GM04504 (cell line): ENCODE measurements at places on chromosomes 4 and X.

GRCh38 chrX:10090319-10090718 is 66.5 kb upstream of the CLCN4 start:
- DNase-seq: no peak

DNA sequence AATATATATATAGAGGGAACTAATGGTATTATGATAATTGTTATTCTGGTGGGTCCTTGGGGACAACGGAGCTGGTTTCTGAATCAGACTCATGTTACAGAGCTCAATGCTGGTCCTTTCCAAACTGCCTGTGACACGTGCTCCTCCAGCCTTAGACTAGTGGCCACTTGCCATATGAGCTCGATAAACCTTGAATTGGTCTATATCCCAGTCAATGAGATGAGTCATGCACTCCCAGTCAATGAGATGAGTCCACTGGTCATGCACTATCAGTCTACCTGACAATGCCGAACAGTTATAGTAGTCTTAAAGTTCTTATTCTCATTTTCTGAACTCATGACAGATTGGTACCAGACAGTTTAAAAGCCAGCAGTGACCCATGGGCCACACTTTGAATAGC is 325.2 kb downstream of the LDB2 start:
- no peak for DNase-seq

- DNase-seq: no peak
These were observed 1882.9 kb upstream of the AGA start for GRCh38 chr4:179325181-179325580.

- no peak for DNase-seq
These were observed 170.4 kb upstream of the CASK start for GRCh38 chrX:42093756-42094155.

DNA sequence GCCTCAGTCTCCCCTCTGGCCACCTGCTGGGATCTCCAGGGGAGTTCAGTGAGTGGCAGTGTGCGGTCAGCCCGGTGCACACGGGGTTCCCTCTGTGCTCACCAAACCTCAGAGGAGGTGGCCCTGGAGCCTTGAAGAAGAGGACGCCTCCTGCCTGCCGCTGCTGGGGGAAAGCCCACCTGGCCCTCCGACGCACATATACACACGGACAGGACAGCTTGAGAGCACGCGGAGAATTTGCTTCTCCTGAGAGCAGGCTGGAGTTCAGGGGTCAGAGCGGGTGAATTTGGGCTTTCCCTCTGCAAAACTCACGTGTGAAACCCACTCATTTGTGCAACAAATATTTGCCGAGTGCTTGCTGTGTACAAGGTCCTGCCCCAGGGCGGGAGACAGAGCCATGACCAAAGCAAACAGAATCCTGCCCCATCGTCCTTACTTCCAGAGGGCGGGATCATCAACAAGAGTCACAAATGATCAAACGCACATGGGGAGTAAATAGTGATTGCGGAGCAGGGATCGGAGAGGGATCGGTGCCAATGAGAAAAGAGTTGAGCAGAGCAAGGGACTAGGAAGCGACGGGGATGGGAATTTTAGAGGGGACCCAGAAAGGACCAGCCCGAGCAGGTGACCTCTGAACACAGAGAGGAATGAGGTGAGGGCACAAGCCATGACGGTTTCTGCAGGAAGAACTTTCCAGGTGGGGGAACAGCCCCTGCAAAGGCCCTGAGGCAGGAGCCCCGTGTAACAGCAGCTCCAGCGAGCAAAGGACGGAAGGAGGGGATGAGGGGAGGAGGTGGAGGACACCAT is 17.6 kb downstream of the BLOC1S4 start:
- no peak for DNase-seq

DNA sequence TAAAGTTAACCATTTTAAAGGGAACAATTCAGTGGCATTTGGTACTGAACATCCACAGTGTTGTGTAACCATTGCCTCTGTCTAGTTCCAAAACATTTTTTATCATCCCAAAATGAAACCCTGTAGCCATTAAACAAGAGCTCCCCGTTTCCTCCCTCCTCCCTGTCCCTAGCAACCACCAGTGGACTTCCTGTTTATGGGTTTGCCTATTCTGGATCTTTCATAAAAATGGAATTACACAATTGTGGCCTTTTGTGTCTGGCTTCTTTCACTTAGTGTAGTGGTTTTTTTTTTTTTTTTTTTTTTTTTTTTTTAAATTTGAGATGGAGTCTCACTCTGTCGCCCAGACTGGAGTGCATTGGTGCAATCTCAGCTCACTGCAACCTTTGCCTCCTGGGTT is 11.6 kb downstream of the RBMX2 start:
- no peak for DNase-seq

GRCh38 chrX:100643956-100644860 is at the start of gene SRPX2:
Gene SRPX2, plus strand, starts transcription at chrX:100644199. Its CDS starts 2,124 bp downstream, at chrX:100646323.
- DNase-seq: peak; percentile 67

DNA sequence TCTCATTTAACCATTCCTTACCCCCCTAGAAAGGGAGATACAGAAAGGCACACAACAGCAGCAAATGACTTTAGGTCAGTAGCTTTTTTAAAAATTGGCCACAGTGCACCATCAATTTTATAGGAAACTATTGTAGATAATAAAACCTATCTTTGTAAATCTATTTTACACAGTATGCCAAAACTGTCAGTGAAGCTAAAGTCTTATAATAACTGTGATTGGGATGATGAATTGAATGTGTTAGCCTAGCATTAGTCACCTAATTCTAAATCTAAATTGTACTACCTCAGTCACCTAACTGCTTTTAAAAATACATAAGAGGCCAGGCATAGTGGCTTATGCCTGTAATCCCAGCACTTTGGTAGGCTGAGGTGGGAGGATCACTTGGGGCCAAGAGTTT is 44.2 kb downstream of the SH3RF1 start:
- no peak for DNase-seq

DNA sequence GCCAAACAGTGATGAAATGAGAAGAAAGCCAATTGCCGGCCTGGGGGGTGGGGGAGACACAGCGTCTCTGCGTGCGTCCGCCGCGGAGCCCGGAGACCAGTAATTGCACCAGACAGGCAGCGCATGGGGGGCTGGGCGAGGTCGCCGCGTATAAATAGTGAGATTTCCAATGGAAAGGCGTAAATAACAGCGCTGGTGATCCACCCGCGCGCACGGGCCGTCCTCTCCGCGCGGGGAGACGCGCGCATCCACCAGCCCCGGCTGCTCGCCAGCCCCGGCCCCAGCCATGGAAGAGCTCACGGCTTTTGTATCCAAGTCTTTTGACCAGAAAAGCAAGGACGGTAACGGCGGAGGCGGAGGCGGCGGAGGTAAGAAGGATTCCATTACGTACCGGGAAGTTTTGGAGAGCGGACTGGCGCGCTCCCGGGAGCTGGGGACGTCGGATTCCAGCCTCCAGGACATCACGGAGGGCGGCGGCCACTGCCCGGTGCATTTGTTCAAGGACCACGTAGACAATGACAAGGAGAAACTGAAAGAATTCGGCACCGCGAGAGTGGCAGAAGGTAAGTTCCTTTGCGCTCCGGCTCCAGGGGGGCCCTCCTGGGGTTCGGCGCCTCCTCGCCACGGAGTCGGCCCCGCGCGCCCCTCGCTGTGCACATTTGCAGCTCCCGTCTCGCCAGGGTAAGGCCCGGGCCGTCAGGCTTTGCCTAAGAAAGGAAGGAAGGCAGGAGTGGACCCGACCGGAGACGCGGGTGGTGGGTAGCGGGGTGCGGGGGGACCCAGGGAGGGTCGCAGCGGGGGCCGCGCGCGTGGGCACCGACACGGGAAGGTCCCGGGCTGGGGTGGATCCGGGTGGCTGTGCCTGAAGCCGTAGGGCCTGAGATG is at the start of gene SHOX:
Gene SHOX (plus strand): TSS at position 180 of the 885 bp plus-strand sequence. CDS start 107 bp downstream, at position 287.
- no peak for DNase-seq

GRCh38 chr4:46385946-46386345 is 4.0 kb downstream of the GABRA2 start:
- no peak for DNase-seq

- DNase-seq: no peak
These were observed 938.3 kb downstream of the RAB28 start for GRCh38 chr4:12545812-12546211.

GRCh38 chr4:41140410-41140809 is 73.9 kb downstream of the APBB2 start:
- DNase-seq: no peak

- DNase-seq: peak; percentile 51
These were observed 30.1 kb downstream of the ADGRA3 start for GRCh38 chr4:22485737-22486136.

- no peak for DNase-seq
These were observed 2.4 kb downstream of the KLHL2 start for GRCh38 chr4:165209796-165210195.

DNA sequence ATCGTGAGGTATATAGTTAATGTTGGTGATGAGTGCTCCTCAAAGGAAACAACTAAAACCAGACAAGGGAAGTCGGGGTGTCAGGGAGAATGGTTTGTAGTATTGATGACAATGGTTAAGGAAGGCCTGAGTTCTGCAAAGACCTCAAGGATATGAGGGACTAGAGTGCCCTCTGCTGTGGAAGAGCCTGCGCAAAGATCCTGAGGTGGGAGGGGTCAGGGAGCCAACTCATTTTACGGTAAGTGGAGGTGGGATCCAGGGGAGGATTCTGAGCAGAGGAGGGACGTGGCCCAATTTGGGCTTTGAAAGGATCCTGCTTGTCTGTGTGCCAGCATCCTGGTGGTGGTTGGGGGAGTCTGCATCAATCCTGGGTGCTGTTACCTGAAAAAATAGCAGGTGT is 11.3 kb downstream of the UBA1 start:
- no peak for DNase-seq

GRCh38 chr4:139530833-139531427 is 25.1 kb downstream of the SETD7 start:
- DNase-seq: no peak

DNA sequence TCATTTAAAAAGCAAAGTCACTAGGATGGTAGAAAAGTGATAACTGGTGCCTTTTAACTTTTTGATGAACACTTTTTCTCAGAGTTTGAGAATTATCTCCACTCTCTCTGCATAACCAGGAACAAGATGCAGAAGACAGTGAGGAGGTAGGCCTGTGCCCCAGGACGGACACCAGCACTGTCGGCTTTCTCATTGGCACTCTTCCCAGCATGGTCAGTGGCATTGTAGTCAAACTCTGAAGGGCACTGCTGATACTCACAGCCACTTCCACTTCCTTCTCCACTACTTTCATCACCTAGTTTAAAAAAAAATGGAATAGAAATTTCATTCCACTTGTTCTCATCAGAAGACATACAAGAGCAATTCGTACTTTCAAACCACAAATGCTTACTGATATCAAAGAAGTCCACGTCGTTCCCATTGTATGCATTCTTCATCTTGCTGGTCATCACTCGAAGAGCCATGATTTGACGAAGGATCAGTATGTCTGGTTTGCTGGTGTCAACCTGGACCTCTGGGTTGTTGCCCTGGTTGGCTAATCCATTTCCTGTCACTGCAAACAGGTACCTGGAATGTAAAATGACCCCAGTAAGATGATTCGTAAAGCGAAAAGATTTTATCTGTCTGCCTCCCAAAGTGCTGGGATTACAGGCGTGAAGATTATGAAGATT is 84.8 kb upstream of the TFDP3 start:
- no peak for DNase-seq

GRCh38 chr4:25722964-25723363 is 67.3 kb downstream of the SLC34A2 start:
- no peak for DNase-seq

DNA sequence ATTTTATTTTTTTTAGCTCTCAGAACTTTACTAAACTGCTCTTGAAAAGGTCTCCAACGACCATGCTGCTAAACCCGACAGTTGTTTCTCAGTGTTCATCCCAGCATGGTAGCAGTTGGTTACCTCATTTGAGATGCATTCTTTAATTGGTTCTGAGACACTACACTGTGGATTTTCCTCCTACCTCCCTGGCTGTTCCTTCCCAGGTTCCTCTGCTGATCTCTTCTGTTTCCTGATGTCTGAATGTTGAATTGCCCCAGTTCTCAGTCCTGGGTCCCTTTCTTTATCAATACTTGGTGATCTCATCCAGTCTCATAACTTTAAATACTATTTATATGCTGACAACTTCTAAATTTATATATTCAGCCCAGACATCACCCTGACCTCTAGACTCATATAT is 19.1 kb upstream of the TMEM165 start:
- no peak for DNase-seq

- DNase-seq: no peak
These were observed 135.6 kb downstream of the FBXO8 start for GRCh38 chr4:174147863-174148262.

- peak; percentile 57 for DNase-seq
These were observed 11.0 kb downstream of the PKD2 start for GRCh38 chr4:88018466-88018865.

GRCh38 chr4:867526-868250 is 41.8 kb upstream of the CPLX1 start:
- DNase-seq: no peak

- no peak for DNase-seq
These were observed 214.1 kb upstream of the GEMIN8 start for GRCh38 chrX:14243823-14244222.

GRCh38 chr4:39097290-39097689 is 35.3 kb downstream of the KLHL5 start:
- no peak for DNase-seq

DNA sequence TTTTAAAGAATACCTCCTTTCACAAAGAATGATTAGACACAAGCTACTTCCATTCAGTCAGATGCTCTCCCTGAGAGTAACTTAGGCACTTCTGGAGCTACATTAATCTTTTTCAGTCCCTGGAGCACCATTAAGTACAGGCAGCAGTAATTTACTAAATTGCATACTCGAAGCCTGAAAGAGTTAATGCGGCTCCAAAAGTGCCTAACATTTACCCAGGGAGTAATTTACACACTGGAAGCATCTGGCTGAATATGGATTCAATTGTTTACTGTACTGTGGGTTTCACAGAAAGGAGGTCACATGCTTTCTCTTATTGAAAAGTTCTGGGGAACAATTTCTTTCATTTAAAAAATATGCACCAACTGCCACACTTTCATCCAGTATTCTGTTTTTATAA is 260.8 kb upstream of the TENM3 start:
- no peak for DNase-seq

- DNase-seq: no peak
These were observed 13.1 kb downstream of the TCEAL7 start for GRCh38 chrX:103343105-103343504.

DNA sequence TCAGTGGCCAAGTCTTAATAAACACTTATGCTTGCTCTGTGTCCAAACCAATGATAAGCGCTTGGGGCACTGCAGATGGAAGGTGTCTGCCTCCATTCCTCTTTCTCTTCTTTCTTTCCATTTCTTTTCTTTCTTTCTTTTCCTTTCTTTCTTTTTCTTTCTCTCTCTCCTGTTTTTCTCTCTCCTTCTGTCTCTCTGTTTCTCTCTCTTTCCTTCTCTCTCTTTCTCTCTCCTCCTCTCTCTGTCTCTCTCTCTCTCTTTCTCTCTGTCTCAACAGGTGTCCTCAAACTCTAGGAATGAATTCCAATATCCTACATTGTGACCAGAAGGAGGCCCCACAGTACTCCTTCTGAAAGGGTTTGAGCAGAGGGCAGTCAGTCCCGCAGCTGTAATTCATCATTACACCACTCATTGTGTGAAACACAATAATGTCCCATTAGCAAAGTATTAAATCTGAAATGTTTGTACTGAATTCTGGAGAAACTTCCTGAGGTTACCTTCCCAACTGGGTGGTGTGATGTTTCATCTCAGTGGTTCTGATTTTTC is 66.5 kb upstream of the PAGE1 start:
- no peak for DNase-seq

- no peak for DNase-seq
These were observed 7.6 kb downstream of the DGKQ start for GRCh38 chr4:965766-966134.
